ENCODE measurements at places on chromosomes 11 and 22.

GRCh38 chr22:40226620-40227019 lies 48.9 kb downstream of the TNRC6B start:
- no peak for DNase-seq

DNA sequence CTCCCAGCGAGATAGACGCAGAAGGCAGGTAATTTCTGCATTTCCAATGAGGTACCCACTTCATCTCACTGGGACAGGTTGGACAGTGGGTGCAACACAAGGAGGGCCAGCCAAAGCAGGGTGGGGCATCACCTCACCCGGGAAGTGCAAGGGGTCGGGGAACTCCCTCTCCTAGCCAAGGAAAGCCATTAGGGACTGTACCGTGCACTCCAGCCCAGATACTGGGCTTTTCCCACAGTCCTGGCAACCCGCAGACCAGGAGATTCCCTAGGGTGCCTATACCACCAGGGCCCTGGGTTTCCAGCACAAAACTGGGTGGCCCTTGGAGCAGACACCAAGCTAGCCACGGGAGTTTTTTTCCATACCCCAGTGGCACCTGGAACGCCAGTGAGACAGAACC lies 17.2 kb downstream of the TRPC6 start:
- no peak for DNase-seq

- no peak for DNase-seq
Measured at GRCh38 chr11:65427691-65428577, 5.3 kb downstream of the NEAT1 start.

GRCh38 chr11:90500922-90501568 lies 278.2 kb upstream of the CHORDC1 start:
- DNase-seq = no peak

GRCh38 chr11:14768526-14769188 lies 123.4 kb downstream of the CYP2R1 start:
- no peak for DNase-seq

- no peak for DNase-seq
Measured at GRCh38 chr22:28907311-28908008, 24.1 kb downstream of the ZNRF3 start.

GRCh38 chr11:122696662-122697061 lies 41.1 kb downstream of the UBASH3B start:
- DNase-seq = no peak

DNA sequence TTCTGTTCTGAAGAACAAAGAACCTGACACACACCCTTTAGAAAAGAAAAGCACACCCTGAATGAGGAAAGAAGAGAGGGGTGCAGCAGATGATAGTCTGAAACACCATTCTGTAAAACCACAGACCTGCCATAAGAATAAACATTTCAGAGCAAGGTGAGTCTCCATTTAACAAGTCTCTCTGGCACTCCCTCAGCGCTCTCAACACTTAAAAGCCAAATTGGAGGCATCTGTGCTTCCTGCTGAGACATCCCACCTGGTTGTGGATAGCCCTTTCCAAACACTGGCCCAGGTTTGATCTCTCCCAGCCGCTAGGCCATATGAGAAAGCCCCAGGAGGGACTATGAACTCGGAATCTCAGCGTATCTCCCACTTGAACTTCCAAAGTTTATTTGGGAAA lies 36.3 kb downstream of the ETS1 start:
- DNase-seq = no peak

DNA sequence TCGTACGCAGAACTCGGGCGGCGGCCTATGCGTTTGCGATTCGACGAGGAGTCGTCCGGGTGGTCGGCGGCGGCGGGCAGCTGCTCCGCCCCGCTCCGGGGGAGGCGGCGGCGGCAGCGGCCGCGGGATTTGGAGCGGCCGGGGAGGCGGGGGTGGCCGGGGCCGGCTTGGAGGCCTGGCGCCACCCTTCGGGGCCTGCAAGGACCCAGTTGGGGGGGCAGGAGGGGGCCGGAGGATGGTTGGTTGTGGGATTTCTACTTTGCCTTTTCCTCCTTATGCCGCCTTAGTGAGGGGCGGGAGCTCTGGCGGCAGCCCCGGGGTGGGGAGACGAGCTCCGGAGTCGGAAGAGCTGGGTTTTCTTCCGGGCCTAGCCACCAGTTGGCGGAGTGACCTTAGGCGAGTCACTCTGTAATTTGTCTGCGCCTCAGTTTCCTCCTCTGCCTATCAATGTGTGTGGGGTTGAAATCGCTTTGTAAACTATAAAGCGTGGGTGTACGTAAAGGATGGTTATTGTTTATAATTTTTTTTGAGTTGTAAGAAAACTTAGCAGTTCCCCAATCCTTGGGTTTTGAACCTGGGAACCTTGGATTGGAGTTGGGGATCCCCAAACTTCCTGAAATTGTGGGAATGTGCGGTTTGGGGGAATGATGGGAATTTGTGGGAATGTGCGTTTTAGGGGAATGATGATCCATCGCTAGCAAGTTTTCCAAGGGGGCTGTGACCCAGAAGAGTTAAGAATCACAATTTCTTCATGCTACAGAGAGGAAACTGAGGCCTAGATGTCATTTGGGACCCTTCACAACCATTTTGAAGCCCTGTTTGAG lies 679 bp downstream of the TUG1 start:
- no peak for DNase-seq

DNA sequence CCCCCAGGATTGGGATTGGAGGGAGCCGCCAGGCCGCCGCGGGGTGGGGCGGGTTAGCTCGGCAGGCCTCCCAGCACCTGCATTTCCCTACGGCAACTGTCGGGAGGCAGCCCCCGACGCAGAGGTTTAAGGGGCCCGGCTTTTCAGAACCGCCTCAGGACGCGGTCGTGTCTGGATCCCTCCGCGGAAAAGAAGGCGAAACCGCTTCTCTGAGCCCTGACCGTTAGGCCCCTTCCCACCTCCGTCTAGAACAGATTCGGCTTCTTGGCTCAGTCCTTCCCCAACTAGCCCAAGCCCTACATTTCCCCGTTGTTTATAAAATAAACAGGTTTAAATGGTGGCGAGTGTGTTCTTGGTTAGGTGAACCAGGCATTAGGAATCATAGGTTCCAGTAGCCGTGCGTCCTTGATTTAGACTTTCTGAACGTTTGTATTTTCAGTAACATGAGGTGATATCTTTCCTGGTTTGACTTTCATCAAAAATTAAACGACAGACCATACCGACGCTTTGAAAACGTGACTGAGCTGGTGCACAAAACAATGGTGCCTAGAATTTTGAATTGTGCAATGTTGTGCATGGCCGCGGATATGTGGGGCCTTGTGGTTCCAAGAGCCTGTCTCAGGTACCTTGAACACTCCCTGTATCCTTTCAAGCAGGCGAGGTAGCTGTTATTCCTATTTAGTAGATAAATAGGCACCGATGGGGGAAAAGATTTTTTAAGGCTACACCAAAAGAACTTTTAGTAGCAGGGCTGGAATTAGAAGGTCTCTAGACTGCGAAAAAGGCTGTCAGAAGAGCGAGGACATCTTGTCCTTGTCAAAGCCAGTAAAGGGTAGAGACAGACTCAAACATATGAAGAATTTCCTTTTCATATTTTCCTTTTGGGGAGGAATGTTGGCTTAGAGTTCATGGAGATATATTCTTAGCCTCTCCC lies 1.2 kb upstream of the HSPA8 start:
- DNase-seq = peak; percentile 51
